ENCODE measurements at places on chromosomes 1 and 21. TPM values are rescaled to one million over a fixed set of nuclear protein-coding genes. Genes with fewer than 3 reads are reported as not detected.

CFHR4 gene
- not detected for polyA plus RNA-seq

CYP4A22 gene
- polyA plus RNA-seq, result not detected

IFNAR1 gene
- polyA plus RNA-seq, result 12.6 TPM

SRGAP2C gene
- 4.2 TPM for polyA plus RNA-seq

AADACL4 gene
- polyA plus RNA-seq, result not detected

ZNF691 gene
- polyA plus RNA-seq, result 3.8 TPM

C8A gene
- not detected for polyA plus RNA-seq

PMF1 gene
- polyA plus RNA-seq, result 41.0 TPM

HSPB7 gene
- polyA plus RNA-seq, result not detected

SLC41A1 gene
- polyA plus RNA-seq, result 11.0 TPM

NFASC gene
- 3.4 TPM for polyA plus RNA-seq

SLC35F3 gene
- polyA plus RNA-seq, result 11.7 TPM

C1orf167 gene
- not detected for polyA plus RNA-seq

ITLN1 gene
- not detected for polyA plus RNA-seq

AMY2A gene
- not detected for polyA plus RNA-seq

C1orf198 gene
- 6.8 TPM for polyA plus RNA-seq

FCRL4 gene
- polyA plus RNA-seq, result not detected

COL6A1 gene
- polyA plus RNA-seq, result 6.5 TPM

RRP1 gene
- polyA plus RNA-seq, result 14.8 TPM

RPE65 gene
- not detected for polyA plus RNA-seq

S100A7 gene
- polyA plus RNA-seq, result 31.2 TPM
